ENCODE measurements at places on chromosomes 5 and 9.
A peak's percentile ranks its signal among the peaks of the same experiment; 100 is the strongest.

- no peak for DNase-seq
Observed at GRCh38 chr5:54087436-54087835, 222.9 kb downstream of the ARL15 start.

DNA sequence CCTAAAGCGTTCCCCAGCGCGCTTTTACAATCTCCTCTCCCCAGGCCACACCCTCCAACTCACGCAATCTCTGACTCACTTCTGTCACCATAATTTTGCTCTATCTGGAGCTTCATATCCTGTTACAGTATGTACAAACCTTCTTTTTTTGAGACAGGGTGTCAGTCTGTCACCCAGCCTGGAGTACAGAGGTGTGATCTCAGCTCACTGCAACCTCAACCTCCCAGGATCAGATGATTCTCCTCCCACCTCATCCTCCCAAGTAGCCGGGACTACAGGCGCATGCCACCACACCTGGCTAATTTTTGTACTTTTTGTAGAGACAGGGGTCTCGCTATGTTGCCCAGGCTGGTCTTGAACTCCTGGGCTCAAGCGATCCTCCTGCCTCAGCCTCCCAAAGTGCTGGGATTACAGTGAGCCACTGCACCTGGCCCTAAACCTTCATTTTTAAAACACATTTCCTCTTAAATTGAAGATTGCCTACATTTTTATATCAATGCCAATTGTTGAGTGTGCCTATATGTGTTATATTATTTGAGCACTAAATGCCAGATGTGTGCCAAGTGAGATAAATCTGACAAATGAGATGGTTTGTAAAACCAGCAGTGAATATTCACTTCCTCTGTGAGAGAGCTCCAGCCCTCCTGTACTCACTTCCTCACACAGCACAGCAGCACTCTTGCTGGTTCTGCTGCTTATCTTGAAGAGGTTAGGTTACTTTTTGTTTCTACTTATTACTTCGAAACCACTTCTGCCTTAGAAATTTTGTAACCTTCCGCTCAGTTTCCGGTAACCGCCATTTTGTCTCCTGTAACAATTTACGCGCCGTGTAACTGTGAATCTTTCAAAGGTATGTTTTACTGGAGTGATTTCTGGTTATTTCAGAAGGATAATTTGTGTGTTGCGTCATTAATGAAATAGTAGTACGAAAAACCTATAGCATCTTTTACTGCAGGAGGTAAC, 57.9 kb downstream of the DOCK8 start:
- DNase-seq: peak; percentile 78

DNA sequence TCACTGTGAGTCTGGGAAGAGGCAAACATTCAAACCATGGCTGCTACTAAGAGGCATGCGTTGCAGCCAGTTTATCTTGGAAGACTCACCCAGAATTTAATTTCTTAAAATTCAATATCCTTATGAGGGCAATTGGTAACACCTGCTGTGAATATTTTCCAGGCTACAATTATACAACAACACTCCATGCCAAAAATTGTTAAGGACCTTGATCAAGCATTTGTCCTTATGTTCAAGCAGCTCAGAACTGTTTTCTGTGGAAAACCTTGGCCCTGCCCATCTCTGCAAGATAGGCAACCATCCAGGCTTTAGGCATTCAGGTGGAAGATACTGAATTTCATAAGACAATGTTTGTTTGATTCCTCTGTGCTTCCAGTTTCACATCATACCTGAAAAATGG, 327.8 kb downstream of the FBXL7 start:
- DNase-seq: no peak

DNA sequence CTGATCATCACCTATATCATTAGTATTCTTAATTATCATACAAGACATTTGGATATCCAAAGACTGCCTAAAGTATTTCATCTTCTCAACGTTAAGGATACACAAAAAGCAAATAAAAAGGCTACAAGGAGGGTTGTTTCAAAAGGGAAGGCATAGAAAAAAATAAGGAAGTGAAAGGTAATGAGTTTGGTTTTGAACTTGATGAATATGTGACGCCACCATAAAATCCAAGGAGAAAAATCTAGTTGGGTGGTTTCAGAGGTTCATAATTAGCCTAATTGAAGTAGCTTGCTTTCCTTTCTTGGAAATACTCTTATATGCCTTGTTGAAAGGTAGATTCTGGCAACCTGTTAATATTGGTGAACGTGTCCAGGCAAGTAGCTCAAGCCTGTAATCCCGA, 96.1 kb upstream of the SGCD start:
- DNase-seq: no peak

GRCh38 chr9:121115466-121115865, 40.7 kb downstream of the CNTRL start:
- DNase-seq: no peak

DNA sequence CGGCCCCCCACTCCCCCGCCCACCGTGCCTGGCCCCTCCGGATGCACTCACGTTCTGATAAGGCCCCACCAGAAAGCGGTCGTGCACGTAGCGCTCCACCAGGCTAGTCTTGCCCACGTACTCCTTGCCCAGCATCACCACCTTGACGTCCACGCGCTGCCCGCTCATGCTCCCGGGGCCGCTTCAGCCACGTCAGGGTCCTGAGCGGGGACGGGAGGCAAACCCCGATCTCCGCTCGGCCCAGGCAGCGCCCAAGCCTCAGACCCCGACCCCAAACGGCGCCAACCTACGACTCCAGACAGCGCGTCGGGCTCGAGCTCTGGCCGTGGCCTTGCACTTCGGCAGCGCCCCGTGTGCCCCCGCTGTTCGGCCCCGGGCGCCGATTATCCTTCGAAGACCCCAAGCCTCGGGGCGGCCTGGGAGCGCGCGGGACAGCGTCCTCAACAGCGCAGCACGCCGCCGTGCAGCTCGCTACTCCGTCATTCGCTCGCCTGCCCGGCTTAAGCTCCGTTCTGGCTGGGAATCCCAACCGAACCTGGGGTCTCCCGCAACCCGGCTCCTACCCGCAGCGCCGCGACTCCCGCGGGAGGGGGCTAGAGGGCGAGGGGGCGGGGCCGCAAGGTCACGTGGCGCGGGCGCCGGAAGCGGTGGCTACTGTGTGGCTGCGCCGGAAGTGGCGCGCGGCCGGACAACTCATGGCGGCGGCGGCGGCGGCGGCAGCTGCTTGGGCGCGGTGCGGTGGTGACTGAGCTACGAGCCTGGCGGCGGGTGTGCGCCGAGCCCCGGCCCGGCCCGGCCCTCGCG, at the start of the genes PRELID1 and RAB24:
Gene PRELID1, plus strand, starts transcription at position 679 of the 804 bp plus-strand sequence. CDS start 187 bp downstream, outside the sequence.
Gene RAB24, minus strand, starts transcription at position 599 of the 804 bp plus-strand sequence. Its CDS starts 431 bp downstream, at position 168.
- peak; percentile 71 for DNase-seq

DNA sequence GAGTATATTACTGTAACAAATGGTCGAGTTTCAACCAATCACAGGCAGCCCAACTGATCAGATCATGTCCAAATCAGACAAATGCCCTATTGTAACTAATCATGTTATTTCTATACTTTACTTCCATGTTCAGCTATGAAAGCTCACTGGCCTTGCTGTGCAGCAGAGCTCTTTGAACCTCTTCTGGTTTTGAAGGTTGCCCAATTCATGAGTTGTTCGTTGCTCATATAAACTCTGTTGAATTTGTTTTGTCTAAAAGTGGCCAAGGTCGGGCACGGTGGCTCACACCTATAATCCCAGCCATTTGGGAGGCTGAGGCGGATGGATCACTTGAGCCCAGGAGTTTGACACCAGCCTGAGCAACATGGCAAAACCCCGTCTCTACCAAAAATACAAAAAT, 21.6 kb downstream of the PDE6A start:
- no peak for DNase-seq

DNA sequence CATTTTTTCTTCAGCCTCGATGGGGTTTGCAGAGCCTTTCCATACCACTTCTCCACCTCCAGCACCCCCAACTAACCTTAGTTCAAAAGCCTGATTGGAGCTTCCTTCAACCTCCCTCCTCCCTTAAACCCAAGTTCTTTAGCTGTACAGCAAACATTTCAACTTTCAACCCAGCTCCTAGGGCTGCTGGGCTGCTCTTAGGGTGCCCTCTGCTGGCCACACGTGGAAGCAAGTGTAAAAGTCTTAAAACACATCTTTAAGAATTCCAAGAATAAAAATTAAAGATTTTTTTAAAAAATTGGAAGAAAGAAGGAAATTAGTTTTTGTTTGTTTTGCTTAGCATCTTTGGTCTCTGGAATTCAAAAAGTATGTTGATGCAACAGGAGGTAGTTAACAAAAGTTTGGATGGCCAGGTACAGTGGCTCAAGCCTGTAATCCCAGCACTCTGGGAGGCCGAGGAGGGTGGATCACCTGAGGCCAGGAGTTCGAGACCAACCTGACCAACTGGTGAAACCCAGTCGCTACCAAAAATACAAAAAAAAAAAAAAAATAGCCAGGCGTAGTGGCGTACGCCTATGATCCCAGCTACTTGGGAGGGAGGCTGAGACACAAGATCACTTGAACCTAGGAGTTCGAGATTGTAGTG, 15.5 kb upstream of the HSD17B3 start:
- DNase-seq: no peak

GRCh38 chr5:80406980-80407734, 707 bp upstream of the ZFYVE16 start:
- no peak for DNase-seq

- DNase-seq: peak; percentile 74
Observed at GRCh38 chr9:89436963-89437625, 60.8 kb downstream of the SEMA4D start.

- DNase-seq: no peak
Observed at GRCh38 chr9:71076096-71076495, 45.3 kb downstream of the TRPM3 start.

GRCh38 chr5:181037365-181037861, 2.7 kb upstream of the BTNL9 start:
- no peak for DNase-seq

GRCh38 chr5:99614888-99615287, 686.1 kb upstream of the CHD1 start:
- no peak for DNase-seq

- no peak for DNase-seq
Observed at GRCh38 chr9:2486988-2487387, 134.6 kb upstream of the VLDLR start.
